ENCODE measurements at places on chromosomes 1 and 21. TPM values are rescaled to one million over a fixed set of nuclear protein-coding genes. Genes with fewer than 3 reads are reported as not detected.

- H3K27me3 ChIP-seq: no peaks in the 10 kb centered on the region
- no peaks in the 10 kb centered on the region for H3K4me1 ChIP-seq
- H3K4me3 ChIP-seq: no peak overlapping the region
- no peak overlapping the region for H3K27ac ChIP-seq
- no peaks in the 10 kb centered on the region for H3K36me3 ChIP-seq
Observed at GRCh38 chr1:216325336-216325735, 97.9 kb downstream of the USH2A start.

- H3K4me1 ChIP-seq: no peaks in the 10 kb centered on the region
- no peak for DNase-seq
- H3K27me3 ChIP-seq: no peaks in the 10 kb centered on the region
- peaks cover 10% of the 10 kb centered on the region for H3K36me3 ChIP-seq
Observed at GRCh38 chr1:100134872-100135271, 1.9 kb downstream of the TRMT13 start.

DNA sequence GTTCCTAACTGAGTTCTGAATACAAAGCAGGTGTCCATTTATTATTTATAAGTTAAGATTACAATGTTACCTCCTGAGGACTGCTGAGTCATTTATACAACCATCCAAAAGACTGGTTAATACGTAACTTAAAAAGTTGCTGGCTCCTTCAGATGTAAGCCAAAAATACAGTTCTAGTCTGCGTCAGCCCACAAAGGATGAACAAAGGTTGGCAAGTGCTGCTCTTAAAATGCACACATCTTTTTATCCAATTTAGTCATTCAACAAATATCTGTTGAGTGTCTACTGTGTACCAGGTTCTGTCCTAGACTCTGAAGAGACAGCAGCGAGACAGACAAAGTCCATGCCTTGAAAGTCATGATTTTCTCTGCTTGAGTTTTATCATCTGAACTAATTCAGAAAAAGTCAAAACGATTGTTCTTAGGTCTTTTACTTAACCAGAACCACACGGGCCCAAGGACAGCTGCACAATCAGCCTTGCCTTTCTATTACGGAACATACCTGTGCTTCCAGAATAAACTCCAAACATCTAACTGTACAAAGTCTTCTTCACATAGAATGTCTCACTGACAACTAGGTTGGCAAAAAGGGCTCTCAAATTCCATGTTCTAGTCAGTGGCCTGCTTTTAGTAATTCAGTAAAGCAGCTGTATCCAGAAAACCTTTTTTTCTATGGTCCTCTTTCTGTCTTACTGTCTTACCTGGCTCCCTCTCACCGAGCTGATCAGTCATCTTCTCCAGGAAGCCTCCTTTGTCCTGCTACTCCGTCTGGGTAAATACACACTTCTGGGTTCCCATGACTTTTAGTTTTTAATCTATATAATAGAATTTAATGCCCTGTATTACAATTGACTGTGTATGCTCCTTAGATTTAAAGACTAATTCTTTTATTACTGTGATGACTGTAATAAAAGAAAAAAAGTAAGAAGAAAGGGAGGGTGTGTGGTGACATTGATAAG, 15.5 kb upstream of the CNN3 start:
- no peak for DNase-seq
- no peaks in the 10 kb centered on the region for H3K4me1 ChIP-seq
- no peaks in the 10 kb centered on the region for H3K27me3 ChIP-seq
- H3K4me3 ChIP-seq: no peak overlapping the region

- H3K4me3 ChIP-seq: no peak overlapping the region
- H3K27ac ChIP-seq: no peak overlapping the region
Observed at GRCh38 chr1:207646171-207646570, 1.2 kb downstream of the CR1L start.

GRCh38 chr1:7299994-7300393, 471.1 kb upstream of the VAMP3 start:
- H3K27me3 ChIP-seq: no peaks in the 10 kb centered on the region
- H3K4me1 ChIP-seq: no peaks in the 10 kb centered on the region
- H3K4me3 ChIP-seq: no peak overlapping the region

DNA sequence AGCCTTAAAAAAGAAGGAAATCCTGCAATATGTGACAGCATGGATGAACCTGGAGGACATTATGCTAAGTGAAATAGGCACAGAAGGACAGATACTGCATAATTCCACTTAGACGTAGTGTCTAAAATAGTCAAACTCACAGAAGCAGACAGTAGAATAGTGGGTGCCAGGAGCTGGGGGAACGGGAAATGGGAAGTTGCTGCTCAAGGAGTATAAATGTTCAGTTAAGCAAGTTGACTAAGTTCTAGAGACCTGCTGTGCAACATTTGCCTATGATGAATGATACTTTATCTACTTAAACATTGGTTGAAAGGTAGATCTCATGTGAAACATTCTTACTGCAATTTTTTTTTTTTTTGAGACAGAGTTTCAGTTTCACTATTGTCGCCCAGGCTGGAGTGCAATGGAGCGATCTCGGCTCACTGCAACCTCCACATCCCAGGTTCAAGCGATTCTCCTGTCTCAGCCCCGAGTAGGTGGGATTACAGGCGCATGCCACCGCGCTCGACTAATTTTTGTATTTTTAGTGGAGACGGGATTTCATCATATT, 197.8 kb downstream of the HIVEP3 start:
- no peak for DNase-seq
- H3K36me3 ChIP-seq: no peaks in the 10 kb centered on the region
- no peak overlapping the region for H3K27ac ChIP-seq
- H3K4me1 ChIP-seq: no peaks in the 10 kb centered on the region

- H3K27me3 ChIP-seq: no peaks in the 10 kb centered on the region
- no peak for DNase-seq
- no peak overlapping the region for H3K4me3 ChIP-seq
- H3K27ac ChIP-seq: no peak overlapping the region
- H3K4me1 ChIP-seq: no peaks in the 10 kb centered on the region
Observed at GRCh38 chr1:63833363-63834119, 59.7 kb downstream of the ROR1 start.

GRCh38 chr21:45821315-45821962, 160.1 kb upstream of the COL6A1 start:
- no peaks in the 10 kb centered on the region for H3K36me3 ChIP-seq
- H3K27ac ChIP-seq: no peak overlapping the region
- DNase-seq: no peak
- H3K4me1 ChIP-seq: no peaks in the 10 kb centered on the region

- peaks cover 2% of the 10 kb centered on the region for H3K4me1 ChIP-seq
- peak; percentile 99 for DNase-seq
- peak within 1 kb of the TSS; percentile 89 for H3K27ac ChIP-seq
- no peaks in the 10 kb centered on the region for H3K27me3 ChIP-seq
- H3K36me3 ChIP-seq: no peaks in the 10 kb centered on the region
- peak within 1 kb of the TSS; percentile 94 for H3K4me3 ChIP-seq
Observed at GRCh38 chr1:1115786-1116700, at the start of gene C1orf159. Gene C1orf159, minus strand, starts transcription at chr1:1116089. Its CDS starts 24,546 bp downstream, at chr1:1091543.

DNA sequence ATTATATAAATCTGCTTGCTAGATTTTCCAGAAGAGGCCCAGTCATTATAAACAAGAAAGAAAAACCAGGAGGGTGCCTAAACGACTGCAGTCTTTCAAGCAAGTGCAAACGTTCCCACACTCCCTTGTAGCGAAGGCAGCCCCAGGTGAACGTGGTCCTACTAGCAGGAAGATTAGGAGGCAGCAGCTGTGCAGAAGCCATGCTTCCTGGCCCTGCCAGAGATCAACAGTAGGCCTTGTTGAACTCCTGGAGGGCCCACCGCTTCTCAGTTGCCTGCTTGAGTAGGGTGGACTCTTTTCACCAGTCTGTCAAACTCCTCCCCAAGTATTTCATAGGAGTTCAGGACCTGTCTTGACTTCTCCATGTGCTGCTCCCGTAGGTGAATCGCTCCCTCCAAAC, 163.0 kb upstream of the GORAB start:
- H3K27ac ChIP-seq: no peak overlapping the region
- no peaks in the 10 kb centered on the region for H3K4me1 ChIP-seq
- H3K27me3 ChIP-seq: no peaks in the 10 kb centered on the region

GRCh38 chr1:11335417-11336056, 62.5 kb downstream of the UBIAD1 start:
- no peak overlapping the region for H3K27ac ChIP-seq
- no peaks in the 10 kb centered on the region for H3K4me1 ChIP-seq
- peaks cover 5% of the 10 kb centered on the region for H3K27me3 ChIP-seq
- H3K4me3 ChIP-seq: no peak overlapping the region
- no peaks in the 10 kb centered on the region for H3K36me3 ChIP-seq
- no peak for DNase-seq

DNA sequence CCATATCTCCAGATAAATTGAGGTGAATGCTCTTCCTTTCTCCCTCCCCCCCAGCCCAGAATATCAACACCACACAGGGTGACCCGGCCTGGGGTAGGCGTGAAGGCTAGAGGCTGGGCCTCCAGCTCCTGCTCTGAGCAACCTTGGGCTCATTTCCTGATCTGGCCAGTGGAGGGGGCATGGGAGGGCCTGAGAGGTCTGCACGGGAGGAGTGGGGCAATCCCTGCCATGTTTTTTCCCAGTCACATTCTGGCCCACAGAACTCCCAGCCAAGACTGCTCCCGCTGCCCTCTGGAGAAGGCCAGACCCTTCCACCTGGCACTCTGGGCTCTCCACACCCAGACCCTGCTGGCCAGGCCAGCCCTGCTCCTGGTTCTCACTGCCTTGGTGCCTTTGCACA, 3.9 kb downstream of the CLDN19 start:
- H3K27me3 ChIP-seq: no peaks in the 10 kb centered on the region
- no peaks in the 10 kb centered on the region for H3K4me1 ChIP-seq
- no peak overlapping the region for H3K4me3 ChIP-seq
- H3K36me3 ChIP-seq: no peaks in the 10 kb centered on the region
- H3K27ac ChIP-seq: no peak overlapping the region
- no peak for DNase-seq

DNA sequence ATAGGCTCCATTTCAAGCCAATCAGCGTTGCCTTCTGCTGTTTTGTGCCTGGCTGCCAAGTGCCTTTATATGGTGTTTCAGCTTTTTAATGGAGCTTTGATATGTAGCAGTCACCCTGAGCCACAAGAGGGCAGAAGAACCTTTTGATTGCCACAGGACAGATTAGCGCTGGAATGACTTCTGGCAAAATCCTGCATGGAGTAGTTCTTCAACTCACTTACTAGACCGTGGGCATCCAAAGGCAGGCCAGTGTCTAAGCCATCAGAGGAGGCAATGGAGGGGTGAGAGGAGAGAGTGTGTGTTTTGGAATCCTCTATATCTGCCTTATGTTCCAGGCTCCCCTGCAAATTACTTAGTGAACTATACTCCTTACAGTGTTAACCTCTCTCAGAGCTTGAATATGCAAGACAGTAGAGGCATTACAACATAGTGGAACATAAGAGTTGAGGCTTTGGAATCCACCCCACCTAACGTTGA, 56.2 kb downstream of the ST3GAL3 start:
- no peak overlapping the region for H3K4me3 ChIP-seq
- no peaks in the 10 kb centered on the region for H3K4me1 ChIP-seq
- H3K36me3 ChIP-seq: no peaks in the 10 kb centered on the region
- no peak overlapping the region for H3K27ac ChIP-seq
- H3K27me3 ChIP-seq: no peaks in the 10 kb centered on the region
- DNase-seq: peak; percentile 58

Gene DNALI1
- total RNA-seq: 29.4 TPM

Gene MPL
- total RNA-seq: not detected

Gene OR2L2
- 0.73 TPM for total RNA-seq

Gene EVA1B
- total RNA-seq: 118 TPM

Gene PKLR
- not detected for total RNA-seq

Gene WNT3A
- total RNA-seq: not detected
